ENCODE measurements at places on chromosomes 5 and 9.

- DNase-seq = no peak
Measured at GRCh38 chr5:43498581-43498980, 14.9 kb upstream of the TMEM267 start.

DNA sequence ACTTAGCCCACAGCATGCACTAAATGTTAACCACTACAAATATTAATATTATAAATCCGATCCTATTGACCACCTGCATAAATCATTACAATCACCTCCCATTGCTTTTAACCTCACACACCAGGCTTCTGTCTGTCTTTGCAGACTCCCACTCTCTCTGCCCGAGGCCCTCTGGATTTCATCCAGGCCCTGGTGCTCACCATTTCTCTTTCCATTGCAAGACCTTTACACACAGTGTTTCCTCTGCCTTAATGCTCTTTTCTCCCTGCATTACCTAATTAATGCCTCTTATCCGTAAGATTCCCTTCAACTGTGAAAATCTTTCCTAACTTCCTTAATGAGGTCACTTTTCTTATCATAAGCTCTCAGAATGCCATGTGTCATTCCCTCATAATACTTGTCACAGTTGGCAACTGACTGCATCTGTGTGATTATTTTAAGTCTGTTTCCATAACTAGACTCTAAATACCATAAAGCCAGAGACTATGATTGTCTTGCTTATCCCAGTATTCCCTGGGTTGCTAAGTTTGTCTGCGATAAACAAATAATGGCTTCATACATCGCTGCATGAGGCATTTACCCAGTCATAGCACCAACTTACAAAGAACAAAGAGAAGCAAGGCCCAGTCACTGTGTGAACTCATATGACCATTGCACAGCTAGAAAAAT is 155.1 kb downstream of the CCDC192 start:
- DNase-seq = no peak

- DNase-seq = no peak
Measured at GRCh38 chr5:72064801-72065570, 42.3 kb upstream of the MAP1B start.

GRCh38 chr5:509611-510185 is 14.6 kb downstream of the SLC9A3 start:
- DNase-seq = no peak

GRCh38 chr9:104971511-104971910 is 43.6 kb upstream of the ABCA1 start:
- DNase-seq = no peak

GRCh38 chr5:61275841-61276240 is 56.2 kb upstream of the ZSWIM6 start:
- no peak for DNase-seq

GRCh38 chr9:27664121-27664779 is 91.0 kb upstream of the C9orf72 start:
- no peak for DNase-seq

- no peak for DNase-seq
Measured at GRCh38 chr5:166529200-166529599, 1762.2 kb upstream of the WWC1 start.

DNA sequence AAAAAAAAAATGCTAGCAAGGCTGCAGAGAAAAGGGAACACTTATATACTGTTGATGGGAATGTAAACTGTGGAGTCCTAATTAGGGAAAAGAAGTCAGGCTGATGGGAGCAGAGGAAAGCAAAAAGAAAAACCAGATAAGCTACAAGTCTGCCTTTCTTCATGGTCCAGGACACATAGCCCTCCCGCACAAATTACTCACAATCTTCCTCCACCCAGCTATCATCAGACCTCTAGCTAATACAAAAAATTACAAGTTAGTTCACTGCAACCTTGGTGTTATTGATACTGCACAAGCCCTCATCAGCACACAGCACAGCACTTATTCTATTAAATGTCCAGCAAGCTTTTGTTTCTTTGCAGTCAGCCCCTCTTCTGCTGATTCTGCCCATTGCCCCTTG is 186.0 kb upstream of the ADRA1B start:
- no peak for DNase-seq

GRCh38 chr9:137982200-137982599 is 104.6 kb downstream of the CACNA1B start:
- DNase-seq = no peak

DNA sequence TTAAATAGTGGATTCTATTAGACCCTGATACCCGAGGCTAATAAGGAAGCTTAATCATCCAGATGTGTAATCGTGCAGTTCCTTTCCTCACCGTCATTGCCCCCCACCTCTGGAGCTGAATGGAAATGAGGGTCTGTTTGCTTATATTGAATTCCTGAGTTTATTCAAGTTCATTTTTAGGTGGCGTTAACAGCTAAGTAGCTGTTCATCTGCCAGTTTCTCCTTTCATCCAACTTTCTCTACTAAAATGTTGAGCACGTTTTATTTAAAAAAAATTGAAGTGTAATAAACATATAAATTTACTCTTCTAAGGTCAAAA is 291.0 kb downstream of the DOCK8 start:
- no peak for DNase-seq

DNA sequence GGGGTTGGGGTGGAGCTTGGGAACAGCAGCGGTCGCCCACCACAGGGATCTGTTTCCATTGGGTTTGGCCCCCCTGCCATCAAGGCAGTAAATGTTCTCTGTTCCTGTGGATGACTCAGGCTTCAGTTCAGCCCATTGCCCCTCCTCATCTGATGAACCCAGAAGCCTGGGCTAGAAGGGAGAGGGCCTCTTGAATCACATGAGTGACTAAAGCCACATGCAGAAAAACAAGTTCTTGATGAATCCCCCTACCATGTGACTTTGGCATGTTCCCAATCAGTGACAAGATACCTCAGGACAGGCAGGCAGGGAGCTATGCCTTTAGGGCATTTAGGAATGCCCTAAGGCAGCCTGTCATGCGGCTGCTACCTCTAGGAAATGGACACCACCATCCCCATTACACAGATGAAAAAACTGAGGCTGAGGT is 2.5 kb downstream of the SH3PXD2B start:
- DNase-seq = no peak

- no peak for DNase-seq
Measured at GRCh38 chr5:169020102-169020501, 280.8 kb downstream of the SLIT3 start.

- DNase-seq = no peak
Measured at GRCh38 chr9:84554069-84554664, 115.4 kb upstream of the NTRK2 start.

DNA sequence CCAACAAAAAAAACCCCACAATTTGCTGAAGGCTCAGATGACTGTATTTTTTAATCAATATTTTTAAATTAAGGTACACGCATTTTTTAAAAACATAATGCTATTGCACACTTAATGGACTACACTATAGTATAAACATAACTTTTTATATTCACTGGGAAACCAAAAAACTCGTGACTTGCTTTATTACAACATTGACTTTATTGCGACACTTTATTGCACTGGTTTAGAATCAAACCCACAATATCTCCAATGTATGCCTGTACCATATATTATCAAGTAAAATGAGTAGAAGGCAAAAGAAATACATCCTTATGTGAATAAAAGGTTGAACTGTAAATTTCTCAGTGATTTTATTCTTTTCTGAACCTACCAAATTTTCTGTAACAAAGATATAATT is 53.7 kb downstream of the RICTOR start:
- no peak for DNase-seq

DNA sequence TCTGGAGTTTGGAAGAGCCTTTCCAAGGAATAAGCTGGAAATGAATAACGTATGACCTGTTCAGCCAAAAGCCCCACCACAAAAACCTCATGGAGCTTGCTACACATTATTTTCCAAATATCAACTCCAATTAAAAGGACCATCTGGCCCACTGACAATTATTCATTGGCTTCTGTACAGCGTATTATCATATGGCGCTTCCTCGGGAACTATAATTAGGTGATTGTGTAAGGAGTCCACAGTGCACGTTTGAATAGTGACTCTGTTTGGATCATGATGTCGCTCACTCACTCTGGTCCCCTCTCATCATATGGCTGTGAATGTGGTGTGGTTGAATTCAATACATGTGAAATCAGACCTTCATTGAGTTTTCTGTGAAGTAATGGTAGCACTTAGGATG is 52.1 kb downstream of the GDNF start:
- no peak for DNase-seq

DNA sequence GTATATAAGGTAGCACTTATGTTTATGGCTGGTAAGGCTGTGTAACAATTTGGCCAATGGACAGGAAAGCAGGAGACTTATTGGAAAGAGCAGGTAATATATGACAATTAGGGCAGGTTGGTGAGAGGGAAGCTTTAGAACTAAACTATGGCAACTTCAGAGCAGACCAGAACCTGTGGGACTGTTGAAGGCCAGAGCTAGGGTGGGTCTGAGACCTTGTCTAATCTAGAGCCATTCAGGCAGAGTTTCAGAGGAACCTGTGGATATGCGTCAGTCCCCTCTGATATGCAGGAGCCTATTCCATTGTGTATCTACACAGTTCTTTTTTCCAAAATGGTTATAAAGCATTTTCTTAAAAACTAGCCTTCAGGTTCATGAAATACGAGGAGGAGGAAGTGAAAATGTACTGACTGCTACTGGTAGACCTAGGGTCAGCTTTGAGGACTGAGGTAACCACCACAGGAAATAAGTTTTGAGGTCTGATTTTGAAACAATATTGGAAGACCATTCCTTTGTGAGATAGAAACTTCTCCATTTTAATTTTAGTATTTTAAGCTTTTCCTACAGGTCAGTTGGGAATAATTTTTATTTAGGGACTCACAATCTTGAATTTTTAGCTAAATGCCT is 37.6 kb downstream of the ELL2 start:
- peak; percentile 3 for DNase-seq

GRCh38 chr9:70113403-70114022 is 69.9 kb downstream of the MAMDC2 start:
- peak; percentile 43 for DNase-seq

GRCh38 chr5:3339092-3339797 is 256.4 kb upstream of the IRX1 start:
- DNase-seq = no peak

GRCh38 chr5:119019501-119019900 is 31.2 kb upstream of the DTWD2 start:
- DNase-seq = peak; percentile 54

DNA sequence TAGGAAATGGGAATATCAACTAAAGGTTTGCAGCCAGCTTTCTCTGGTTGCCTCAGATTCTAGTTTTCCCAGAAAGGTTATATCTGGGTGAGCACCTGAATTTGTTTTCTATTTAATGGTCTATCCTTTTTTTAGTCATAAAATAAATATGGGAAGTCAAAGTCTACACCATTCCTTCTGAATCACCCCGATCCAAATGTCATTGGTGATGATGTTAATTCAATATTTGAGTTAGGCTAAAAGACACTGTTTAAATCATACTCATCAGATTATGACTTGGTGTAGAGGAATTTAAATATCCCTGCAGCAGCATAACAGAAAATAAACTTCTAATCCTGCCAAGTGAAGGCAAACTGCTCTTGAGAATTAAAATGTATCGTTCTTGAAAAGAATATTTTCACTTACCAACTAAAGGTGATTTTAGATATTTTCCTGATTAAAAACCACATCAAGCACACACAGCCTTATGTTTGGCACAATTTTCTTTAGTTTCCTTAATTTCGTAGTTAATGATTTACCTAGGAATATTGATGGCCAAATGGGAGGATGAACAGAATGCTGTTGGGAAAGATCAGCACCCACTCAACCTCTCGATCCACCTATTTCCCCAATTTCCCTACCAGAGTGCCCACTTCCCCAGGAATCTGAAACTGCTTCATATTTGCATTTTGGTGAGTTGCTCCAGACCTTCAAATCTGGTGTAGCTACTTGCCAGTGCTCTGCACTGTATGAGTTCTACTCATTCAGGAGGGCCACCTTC is 103.1 kb upstream of the TSLP start:
- no peak for DNase-seq

DNA sequence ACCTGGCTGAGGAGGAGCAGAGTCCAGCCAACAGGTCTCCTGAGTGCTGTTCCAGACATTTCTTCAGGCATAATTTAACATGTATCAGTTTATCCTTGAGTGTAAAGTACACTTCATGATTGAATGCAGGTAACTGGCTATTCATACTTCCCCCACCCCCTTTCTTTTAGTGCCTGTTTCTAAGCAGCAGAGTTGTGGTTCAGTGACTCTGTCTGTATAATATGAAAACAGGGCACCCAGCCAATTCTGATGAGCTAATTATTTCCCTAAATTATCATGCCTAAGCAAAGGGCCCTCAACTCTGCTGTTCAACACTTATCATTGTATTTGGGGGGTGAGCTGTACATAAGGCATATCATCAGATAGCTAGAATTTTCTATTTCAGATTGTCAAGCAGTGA is 51.9 kb upstream of the ZSWIM6 start:
- no peak for DNase-seq

- DNase-seq = no peak
Measured at GRCh38 chr5:64836190-64836755, 67.5 kb downstream of the CWC27 start.

DNA sequence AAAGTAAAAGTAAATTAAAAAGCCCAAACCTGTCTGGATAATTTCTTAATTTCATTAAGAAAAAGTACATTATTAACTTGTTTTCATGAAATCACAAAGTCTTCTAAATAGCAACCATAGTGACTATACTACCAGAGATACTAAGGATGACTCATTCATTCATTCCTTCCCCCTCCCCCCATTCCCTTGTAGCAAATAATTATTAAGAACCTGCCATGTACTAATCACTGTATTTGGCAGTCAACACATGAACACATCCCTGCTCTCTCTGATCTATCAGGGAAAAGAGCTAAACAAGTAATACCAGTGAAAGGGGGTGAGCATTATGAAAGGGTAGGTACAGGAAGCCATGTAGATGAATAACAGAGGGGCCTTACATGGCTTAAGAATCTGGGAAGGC is 203.9 kb downstream of the CWC27 start:
- DNase-seq = no peak

Data from OCI-LY7 (cell line).